ENCODE measurements at places on chromosomes 5 and 9.

DNA sequence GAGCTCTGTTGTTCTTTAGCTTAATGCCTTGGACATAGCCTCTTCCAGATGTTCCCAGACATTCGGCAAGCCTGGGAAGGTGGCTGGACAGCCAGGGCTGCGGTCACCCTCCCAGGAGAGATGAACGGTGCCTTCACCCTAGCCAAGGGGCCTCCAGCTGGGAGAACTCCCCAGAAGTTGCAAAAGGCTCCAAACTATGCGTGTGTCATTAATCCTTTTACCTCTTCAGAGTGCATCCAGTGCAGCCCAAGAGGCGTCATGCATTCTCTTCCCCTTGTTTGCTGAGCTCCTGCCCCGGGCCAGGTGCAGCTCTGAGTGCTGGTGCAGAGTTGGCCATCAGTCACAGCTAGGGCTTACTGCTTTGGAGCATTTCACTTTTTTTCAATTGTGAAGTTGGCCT lies 22.8 kb downstream of the HMCN2 start:
- no peak for DNase-seq

DNA sequence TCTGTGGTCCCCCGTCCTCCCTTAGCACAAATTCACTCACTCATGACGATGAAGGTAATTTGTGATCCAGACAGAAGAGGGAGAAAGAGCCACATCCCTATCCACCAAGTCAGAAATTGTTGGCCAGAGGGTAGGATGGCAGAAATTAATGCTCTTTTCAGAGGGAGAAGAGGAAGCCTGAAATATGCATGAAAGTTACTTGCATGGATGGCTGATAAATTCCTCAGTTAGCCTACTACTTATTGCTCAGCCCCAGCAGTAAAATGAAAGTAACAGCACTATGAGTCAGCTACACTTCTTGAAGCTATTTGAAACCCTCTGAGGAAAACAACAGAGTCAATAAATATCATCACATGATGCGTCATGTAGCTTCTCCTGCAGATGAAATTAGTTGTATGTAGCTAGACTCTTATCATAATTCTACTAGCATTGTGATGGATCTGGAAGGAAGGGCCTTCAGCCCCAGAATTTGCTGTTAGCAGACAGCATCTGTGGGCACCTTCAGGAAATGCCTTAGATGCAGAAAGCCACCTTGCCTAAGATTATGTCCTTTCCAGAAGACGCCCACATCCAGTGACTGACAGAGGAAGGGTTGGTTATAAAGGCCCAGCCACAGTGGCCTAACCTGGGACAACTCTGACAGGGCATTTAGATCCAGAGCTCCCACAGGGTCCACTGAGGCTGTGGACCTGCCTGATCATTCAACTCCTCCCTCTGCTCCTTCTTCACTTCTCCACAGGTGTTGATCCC lies 81.2 kb upstream of the CCDC112 start:
- DNase-seq = no peak

- no peak for DNase-seq
Observed at GRCh38 chr9:11328326-11328725, 715.5 kb upstream of the PTPRD start.

GRCh38 chr5:135600152-135600570 lies 21.4 kb upstream of the CXCL14 start:
- no peak for DNase-seq

DNA sequence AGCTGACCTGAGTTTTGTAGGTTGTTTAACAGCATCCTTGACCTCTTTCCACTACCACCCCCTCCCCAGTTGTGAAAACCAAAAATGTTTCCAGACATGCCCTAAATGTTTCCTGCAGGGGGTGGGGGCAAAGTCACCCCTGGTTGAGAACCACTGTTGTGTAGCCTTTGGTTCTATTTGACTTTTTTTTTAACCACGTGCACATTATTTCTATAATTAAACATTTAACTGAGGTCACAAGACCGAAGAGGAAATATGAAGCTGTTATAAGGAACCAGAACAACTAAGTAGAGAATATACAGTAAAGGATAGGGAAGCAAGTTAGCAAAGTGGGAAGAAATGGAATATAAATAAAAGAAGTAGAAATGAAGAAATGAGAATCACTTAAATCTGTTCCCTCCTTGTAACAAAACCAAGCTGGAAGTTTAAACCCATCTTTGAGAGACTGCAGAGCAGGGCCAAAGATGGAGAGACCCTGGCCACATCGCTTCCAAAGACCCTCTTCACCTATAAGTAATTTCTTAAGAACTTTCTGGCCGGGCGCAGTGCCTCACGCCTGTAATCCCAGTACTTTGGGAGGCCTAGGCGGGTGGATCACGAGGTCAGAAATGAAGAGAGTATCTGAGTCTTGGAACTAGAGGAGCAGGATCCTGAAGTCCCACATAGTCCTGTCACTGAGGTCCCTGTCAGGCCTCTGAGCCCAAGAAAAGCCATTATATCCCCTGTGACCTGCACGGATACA lies 14.4 kb downstream of the SIT1 start:
- no peak for DNase-seq

DNA sequence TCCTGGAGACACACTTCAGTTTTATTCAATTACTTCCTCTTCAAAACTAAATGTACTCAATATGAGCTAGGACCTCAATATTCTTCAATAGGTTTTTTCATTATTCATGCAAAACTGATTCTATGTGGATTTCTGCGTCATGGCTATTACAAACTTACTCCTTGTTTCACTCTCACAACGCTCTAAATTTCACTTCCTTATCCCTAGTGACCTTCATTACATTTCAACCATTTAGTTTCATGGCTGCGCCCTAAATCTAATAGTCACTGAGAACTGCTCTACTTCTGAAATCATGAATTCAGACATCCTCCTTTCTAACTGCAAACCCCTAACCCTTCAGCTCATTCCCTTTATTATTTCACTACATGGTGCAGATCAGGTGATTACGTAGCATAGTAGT lies 93.9 kb downstream of the SLC25A46 start:
- DNase-seq = no peak

- no peak for DNase-seq
Observed at GRCh38 chr5:174624733-174625522, 99.5 kb upstream of the MSX2 start.

GRCh38 chr9:117412006-117412715 lies 2.7 kb downstream of the ASTN2 start:
- no peak for DNase-seq

GRCh38 chr5:145510324-145510723 lies 324.8 kb downstream of the PRELID2 start:
- no peak for DNase-seq

- no peak for DNase-seq
Observed at GRCh38 chr5:72070529-72070928, 36.7 kb upstream of the MAP1B start.

DNA sequence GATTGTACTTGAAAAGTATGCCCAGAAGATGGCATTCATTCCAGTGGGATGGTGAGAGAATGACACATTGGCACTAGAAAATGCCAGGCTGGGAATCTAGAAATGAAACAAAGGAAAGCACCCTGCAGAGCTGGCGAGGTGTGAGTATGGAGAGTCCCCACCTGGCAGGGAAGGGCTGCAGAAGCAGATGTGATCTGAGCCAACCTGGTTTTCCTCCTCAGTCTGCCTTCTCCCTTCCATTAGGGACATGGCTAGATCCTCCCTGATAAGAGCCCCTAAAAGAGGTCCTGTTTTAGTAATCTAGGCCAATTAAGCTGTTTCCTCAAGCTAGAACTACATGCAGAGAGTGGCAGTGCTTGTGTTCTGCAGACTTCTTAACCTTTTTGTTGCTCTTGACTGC lies 24.7 kb upstream of the TNFSF15 start:
- no peak for DNase-seq
